ENCODE measurements at places on chromosomes 7 and 10.
A peak's percentile ranks its signal among the peaks of the same experiment; 100 is the strongest.

DNA sequence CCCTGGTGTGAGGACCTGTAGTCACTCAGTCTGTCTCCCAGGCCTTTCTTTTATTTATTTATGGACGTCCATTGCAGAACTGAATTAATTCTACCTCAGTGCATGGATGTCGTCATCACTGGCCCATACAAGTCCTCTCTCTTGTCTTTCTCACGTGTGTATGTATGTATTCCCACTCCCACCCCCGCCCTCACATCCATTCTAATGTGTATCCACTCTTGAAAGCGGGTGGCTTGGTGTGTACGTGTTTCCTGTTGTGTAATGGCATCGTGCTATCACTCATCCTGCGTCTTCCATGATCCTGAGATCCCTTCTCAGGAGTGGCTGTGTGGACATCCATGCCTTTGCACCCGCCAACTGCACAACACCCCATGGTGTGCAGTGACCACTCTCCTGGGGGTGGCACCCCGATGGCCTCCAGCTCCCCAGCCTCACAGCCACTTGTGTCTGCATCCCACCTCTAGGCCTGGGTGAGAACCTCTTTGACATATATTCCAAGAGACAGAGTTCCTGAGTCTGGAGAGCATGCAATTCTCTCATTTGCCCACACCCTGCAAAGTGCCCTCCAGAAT, 3.0 kb upstream of the AOC1 start:
- H3K36me3 ChIP-seq = no peaks in the 10 kb centered on the region
- no peak for DNase-seq
- H3K27me3 ChIP-seq = no peaks in the 10 kb centered on the region
- H3K27ac ChIP-seq = no peak overlapping the region

DNA sequence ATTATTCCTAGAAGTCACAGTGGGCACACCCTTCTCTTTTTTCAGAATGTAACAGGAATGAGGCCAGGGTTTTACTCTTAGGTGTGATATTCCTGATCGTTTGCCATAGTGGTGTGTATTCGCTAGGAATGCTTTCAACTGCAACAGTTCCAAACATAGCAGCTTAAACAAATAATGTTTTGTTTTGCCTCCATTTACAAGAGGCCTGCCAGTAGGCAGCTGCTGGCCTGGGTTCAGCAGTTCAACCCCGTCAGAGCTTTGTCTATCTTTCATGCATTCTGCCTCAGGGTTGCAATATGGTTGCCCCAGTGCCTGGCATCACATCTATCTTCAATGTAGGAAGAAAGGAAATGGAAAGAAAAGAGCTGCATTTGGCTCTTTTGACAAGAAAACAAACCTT, 21.7 kb upstream of the RET start:
- no peak overlapping the region for H3K27ac ChIP-seq
- H3K4me3 ChIP-seq = no peak overlapping the region
- H3K27me3 ChIP-seq = peaks cover 7% of the 10 kb centered on the region
- H3K4me1 ChIP-seq = peaks cover 2% of the 10 kb centered on the region
- DNase-seq = no peak

- H3K27me3 ChIP-seq = no peaks in the 10 kb centered on the region
- H3K4me3 ChIP-seq = no peak overlapping the region
- H3K4me1 ChIP-seq = peaks cover 16% of the 10 kb centered on the region
- H3K27ac ChIP-seq = peak overlapping the region; percentile 97
- no peaks in the 10 kb centered on the region for H3K36me3 ChIP-seq
- DNase-seq = peak; percentile 42
Observed at GRCh38 chr7:44638611-44639557, 32.5 kb downstream of the OGDH start.

DNA sequence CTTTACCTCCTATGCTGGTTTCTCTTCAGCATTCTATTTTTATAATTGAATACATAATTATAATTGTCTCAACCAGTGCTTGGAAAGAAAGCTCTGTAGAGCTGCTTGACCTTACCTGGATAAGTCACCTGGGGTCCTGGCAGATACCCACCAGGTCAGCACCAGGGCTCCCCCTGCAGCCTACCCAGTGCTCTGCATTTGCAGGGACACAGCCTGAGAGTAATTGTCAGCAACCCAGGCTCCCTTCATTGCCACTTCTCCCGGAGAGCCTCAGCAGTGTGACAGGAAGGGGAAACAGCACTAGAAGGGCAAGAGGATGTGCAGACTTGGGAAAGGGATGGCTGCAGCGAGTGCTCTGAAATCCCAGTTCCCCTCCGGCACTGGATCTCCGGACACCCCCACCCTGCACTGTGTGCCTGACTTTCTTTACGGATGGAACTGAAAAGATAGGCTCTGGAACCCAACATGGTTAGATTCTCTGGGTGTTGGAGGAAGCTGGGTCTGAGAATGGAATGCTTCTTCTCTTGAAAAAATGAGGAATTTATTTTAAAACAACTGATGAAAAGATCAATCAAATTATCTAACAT, 11.4 kb upstream of the PAX4 start:
- no peak overlapping the region for H3K27ac ChIP-seq
- DNase-seq = no peak

GRCh38 chr7:438916-439315, 80.7 kb downstream of the PDGFA start:
- H3K4me3 ChIP-seq = no peak overlapping the region
- H3K27ac ChIP-seq = no peak overlapping the region
- DNase-seq = no peak
- H3K4me1 ChIP-seq = no peaks in the 10 kb centered on the region
- H3K36me3 ChIP-seq = no peaks in the 10 kb centered on the region

GRCh38 chr7:22662036-22662435, 65.0 kb upstream of the IL6 start:
- H3K36me3 ChIP-seq = no peaks in the 10 kb centered on the region
- H3K27me3 ChIP-seq = no peaks in the 10 kb centered on the region
- no peak for DNase-seq
- H3K4me1 ChIP-seq = no peaks in the 10 kb centered on the region

DNA sequence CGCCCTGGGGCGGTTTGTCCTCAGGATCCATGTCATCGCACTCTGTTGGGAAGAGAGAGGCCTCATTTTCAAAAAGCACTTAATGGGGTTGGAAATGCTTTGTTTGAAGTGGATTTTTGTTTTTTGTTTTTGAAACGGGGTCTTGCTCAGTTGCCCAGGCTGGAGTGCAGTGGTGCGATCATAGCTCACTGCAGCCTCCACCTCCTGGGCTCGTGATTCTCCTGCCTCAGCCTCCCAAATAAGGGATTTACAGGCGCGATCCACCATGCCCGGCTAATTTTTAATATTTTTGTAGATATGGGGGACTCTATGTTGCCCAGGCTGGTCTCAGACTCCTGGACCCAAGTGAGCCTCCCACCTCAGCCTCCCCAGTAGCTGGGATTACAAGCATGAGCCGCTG, 735 bp downstream of the FKBP6 start:
- H3K36me3 ChIP-seq = no peaks in the 10 kb centered on the region
- H3K4me3 ChIP-seq = no peak overlapping the region
- H3K27me3 ChIP-seq = no peaks in the 10 kb centered on the region
- no peaks in the 10 kb centered on the region for H3K4me1 ChIP-seq
